ENCODE measurements at places on chromosomes 12 and 14. TPM values are rescaled to one million over a fixed set of nuclear protein-coding genes. Genes with fewer than 3 reads are reported as not detected.

- DNase-seq: no peak
Observed at GRCh38 chr14:37623971-37624370, 28.5 kb downstream of the TTC6 start.

GRCh38 chr12:49347311-49348193 is 864 bp downstream of the DNAJC22 start:
- DNase-seq: peak; percentile 70

- peak; percentile 88 for DNase-seq
Observed at GRCh38 chr14:69008421-69008884, 29.4 kb upstream of the ACTN1 start.

The GPR84 gene
- total RNA-seq: not detected

DNA sequence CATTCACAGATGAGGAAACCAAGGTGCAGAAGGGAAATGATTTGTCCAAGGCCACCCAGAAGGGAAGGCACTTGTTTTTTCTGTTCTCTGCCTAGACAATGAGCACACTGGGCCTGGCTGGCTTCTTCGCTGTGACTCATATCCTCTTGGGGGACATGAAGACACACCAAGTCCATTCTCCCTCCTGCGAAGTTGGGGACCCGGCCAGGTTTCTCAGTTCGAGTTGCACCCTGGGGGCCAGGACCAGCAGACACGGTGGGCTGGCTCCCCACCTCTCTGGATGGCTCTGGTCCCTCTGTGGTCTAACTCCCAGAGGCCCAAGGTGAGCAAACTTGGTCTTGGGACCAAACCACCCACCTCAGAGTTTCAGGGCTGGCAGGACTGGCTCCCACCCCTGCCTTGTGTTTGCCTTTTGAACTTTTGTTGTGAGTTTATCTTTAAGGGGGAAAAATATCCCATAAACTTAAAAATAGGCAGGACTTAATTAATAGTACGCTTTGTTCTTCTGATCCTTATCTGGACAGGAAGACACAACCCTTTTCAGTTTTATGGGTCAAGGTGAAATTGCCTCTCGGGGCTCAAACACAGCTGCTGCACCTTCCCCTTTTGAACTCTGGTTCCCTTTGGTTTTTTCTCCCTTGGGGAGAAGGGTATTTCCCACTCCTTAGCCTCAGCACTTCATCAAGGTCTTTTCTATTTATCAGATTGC is 9.0 kb upstream of the MLEC start:
- no peak for DNase-seq

GRCh38 chr12:41699658-41700057 is 445.0 kb downstream of the GXYLT1 start:
- DNase-seq: no peak

- DNase-seq: peak; percentile 48
Observed at GRCh38 chr14:94180655-94181271, 6.6 kb downstream of the PPP4R4 start.

The GPRC5A gene
- 1.1 TPM for total RNA-seq

The USP44 gene
- 3.4 TPM for total RNA-seq

DNA sequence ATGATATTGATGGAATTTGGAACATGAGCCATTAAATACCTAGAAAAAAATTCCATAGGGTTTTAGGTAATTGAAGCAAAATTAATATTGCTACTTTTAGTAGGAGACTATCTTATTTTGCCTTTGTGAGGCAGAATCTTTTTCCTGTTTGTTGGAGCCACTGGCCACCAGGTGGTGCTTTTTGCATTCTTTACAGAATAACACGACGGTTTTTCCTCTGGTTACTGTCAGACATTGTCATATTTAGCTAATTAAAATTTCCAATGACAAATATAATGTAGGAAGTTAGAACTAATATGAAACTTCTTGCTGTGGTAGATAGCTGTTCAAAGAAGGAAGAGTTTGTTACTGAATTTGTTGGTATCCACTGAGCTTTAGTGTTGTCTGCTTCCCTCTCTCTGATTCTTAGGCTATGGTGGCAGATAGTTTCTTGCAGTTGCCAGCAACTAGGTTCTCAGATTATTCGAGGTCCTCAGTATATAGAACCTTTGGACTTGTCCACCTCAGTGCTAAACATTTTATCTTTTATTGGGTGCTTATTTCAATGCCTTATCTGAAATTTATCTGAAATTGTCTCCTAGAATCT is 25.7 kb downstream of the RAB21 start:
- peak; percentile 49 for DNase-seq

DNA sequence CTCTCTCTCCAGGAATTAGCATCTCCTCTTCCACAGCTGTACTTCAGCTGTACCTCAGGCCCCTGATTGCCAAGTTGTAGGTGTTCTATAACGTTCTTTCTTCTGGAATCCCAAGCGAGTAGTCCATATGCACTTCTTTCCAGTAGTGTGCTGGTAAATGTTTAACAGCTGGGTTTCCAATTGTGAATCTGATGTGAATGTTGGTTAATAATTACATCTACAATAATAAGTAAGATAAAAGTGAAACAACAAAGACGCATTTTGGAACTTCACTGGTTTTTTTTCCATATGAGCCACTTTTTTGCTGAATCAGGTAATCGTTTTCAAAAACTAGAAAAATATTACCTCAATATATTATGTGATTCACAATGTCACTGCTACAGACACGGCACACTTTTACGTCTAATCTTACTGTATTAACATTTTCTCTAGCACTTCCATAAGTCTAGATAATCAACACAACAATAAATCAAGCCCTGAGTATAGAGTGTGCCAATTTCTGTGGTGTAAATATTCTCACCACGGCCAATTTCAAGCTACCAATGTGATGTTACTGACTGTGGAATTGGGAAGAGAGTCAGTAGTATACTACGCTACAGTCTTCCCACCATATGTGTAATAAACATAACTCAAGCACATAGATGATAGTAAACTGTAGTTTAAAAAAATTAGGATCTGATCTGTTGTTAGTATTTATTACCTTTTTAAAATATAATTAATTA is 113.0 kb downstream of the ZFP36L1 start:
- peak; percentile 44 for DNase-seq

The DPY19L2 gene
- total RNA-seq: 7.3 TPM

- DNase-seq: no peak
Observed at GRCh38 chr14:31854508-31855075, 222.5 kb upstream of the ARHGAP5 start.

DNA sequence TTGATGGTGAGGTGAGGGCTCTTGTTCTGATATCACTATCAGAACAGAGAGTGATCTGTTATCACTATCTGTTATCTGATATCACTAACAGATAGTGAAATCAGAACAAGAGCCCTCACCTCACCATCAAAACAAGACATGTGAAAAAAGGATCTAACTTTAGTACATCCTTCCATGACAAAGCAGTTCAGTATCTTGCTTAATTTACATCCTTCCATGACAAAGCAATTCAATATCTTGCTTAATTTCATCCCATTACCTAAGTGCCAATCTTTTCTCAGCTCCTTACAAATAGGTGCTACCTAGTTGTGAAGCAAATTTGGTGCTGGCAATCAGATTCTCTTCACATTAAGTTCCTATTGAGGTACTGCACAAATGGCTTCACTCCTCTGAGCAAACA is 1865.6 kb upstream of the FLRT2 start:
- DNase-seq: no peak

DNA sequence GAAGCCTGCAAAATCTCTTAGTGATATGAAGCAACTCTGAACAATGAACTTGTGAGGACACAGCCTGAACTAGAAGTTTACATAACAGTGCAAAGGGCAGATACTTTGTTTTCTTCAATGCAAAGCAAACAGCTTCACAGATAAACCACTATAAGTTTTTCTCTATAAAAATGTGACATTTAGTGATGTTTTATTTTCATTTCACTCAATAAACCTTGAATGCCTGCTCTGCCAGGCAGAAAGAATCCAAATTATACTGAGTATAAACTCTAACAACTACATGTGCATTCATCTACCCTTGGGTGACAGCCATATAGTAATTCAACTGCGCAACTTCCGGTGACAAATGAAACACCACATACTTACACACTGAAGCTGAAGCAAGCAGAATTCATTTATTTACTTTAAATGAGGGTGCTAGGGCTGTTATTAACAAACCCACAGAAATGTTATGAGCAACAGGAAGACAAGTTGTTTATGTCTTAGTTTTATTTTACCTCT is 10.3 kb downstream of the DCP1B start:
- no peak for DNase-seq

- DNase-seq: peak; percentile 54
Observed at GRCh38 chr14:89165189-89166181, 251.5 kb downstream of the FOXN3 start.

The LPAR5 gene
- total RNA-seq: 0.58 TPM
